ENCODE measurements at places on chromosomes 4 and X. TPM values are rescaled to one million over a fixed set of nuclear protein-coding genes. Genes with fewer than 3 reads are reported as not detected.

VCX gene
- total RNA-seq, result not detected

CLCN4 gene
- 5.1 TPM for total RNA-seq

SERTM2 gene
- not detected for total RNA-seq

GIMD1 gene
- not detected for total RNA-seq

SPANXN4 gene
- total RNA-seq, result not detected

SPARCL1 gene
- total RNA-seq, result 0.17 TPM

IQSEC2 gene
- total RNA-seq, result 8.7 TPM

MUC7 gene
- total RNA-seq, result not detected

DCHS2 gene
- not detected for total RNA-seq

MAGEC2 gene
- total RNA-seq, result not detected

NMU gene
- not detected for total RNA-seq

Measured in smooth muscle cell of the pulmonary artery (primary cell).